ENCODE measurements at places on chromosomes 13 and 19.

GRCh38 chr13:43864921-43865320 is 14.6 kb downstream of the CCDC122 start:
- DNase-seq: no peak

GRCh38 chr19:1767464-1767933 is 14.2 kb downstream of the ONECUT3 start:
- DNase-seq: no peak

DNA sequence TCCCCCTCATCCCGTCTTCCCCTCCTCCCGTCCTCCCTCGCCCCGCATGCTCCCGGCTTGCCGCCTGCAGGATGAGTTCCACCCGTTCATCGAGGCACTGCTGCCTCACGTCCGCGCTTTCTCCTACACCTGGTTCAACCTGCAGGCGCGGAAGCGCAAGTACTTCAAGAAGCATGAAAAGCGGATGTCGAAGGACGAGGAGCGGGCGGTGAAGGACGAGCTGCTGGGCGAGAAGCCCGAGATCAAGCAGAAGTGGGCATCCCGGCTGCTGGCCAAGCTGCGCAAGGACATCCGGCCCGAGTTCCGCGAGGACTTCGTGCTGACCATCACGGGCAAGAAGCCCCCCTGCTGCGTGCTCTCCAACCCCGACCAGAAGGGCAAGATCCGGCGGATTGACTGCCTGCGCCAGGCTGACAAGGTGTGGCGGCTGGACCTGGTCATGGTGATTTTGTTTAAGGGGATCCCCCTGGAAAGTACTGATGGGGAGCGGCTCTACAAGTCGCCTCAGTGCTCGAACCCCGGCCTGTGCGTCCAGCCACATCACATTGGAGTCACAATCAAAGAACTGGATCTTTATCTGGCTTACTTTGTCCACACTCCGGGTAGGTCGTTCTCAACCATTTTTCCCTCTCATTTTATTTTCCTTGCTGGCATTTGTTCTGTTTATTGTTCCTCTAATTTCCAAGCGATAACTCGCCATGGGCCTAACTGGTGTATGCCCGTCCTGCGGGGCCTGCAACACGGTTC is 29.8 kb downstream of the NFIX start:
- no peak for DNase-seq

- DNase-seq: no peak
These were observed 50.0 kb upstream of the CALM3 start for GRCh38 chr19:46551164-46551563.

DNA sequence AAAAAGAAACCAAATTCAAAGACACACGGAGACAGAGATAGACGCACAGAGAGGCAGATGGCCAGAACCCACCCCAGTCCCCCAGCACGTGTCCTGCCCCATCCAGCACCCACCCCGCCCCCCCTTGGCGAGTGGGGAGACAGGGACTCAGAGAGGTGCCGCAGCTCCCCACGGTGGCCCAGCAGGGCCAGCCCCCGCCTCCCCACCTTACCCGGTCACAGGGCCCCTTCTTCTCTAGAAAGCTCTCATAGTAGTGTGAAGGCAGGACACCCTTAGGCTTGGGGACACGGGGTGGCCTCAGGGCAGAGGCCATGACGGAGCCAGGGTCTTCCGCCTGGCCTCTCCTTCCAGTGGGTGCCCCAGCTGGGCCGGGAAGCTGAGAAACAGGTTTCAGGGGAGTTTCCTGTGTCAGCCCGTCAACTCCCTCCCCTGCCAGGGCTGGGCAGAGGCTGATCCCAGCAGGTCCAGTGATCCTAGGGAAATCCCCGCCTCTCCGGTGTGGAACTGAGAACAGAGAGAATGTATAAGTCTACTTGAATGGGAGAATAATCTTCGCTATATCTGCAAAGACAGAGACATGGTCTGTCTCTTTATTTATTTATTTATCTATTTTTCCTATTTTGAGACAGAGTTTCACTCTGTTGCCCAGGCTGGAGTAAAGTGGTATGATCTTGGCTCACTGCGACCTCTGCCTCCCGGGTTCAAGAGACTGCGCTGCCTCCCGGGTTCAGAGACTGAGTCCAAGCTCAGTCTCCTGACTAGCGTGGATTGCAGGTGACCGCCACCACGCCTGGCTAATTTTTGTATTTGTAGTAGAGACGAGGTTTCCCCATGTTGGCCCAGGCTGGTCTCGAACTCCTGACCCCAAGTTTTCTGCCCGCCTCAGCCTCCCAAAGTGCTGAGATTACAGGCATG is at the start of gene STAP2:
Gene STAP2 (minus strand): TSS at position 387 of the 915 bp plus-strand sequence. CDS start 74 bp downstream, at position 313.
- DNase-seq: no peak

DNA sequence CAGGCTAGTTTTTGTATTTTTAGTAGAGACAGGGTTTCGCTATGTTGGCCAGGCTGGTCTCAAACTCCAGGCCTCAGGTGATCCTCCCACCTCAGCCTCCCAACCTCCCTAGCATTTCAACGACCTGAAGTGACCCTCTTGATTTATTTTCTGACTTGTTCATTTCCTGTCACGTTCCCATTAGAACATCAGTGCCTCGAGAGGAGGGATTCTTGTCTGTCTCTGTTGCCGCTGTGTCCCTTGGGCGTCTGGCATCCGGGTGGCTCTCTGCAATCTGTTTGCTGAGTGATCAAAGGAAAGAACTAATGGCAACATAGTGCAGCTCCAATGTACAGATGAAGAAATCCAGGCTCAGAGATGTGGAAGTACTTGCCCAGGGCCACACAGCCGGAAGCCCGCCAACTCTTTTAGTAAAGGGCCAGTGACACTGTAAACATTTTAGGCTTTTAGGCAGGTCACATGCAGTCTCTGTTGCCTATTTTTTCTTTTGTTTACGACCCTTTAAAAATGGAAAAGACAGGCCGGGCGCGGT is 47.5 kb downstream of the NFIC start:
- no peak for DNase-seq

- no peak for DNase-seq
These were observed 894.3 kb upstream of the SLITRK1 start for GRCh38 chr13:84776593-84776992.

DNA sequence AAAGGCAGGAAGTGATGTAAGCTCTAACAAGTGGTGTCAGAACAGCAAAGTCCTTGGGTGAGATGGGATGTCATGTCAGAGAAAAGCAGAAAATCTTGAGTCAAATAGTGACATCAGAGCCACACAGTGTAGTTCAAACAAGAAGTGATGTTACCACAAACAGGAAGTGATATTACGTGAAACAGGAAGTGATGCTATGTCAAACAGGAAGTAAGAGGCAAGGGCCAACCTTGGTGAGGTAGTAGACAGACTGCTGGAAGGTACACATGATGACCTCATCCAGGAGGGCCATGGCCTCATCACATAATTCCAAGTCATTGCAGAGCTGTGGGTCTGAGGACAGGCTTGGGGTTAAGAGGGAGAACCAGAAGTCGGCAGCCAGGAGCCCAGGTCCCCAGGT is 7.0 kb upstream of the MAMSTR start:
- no peak for DNase-seq

GRCh38 chr13:30824651-30825050 is 81.4 kb upstream of the MEDAG start:
- no peak for DNase-seq

DNA sequence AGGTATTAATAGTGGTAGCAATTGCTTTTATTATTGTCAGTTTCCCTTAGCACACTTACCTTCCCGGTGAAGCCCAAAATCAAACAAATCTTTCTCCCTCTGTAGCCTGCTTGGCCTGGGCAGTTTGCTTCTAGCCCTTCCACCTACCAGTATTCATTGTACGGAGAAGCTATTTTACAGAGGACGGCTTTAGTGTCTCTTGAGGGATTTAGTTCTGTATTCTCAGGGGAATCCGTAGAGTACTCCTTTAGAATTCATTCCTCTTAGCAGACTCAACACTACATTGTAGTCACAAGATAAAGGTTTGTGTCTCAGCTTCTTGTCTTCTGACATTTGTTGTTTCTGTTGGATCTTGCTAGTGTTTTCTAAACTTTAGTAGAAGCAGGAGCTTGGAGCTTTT is 24.1 kb upstream of the WTIP start:
- DNase-seq: no peak

- no peak for DNase-seq
These were observed 23.7 kb upstream of the SEMA6B start for GRCh38 chr19:4582980-4583842.

- DNase-seq: no peak
These were observed 24.5 kb downstream of the RDH8 start for GRCh38 chr19:10037809-10038208.

- no peak for DNase-seq
These were observed 18.5 kb downstream of the TMED1 start for GRCh38 chr19:10817291-10818038.

GRCh38 chr19:1250437-1251260 is 2.3 kb downstream of the MIDN start:
- DNase-seq: no peak

DNA sequence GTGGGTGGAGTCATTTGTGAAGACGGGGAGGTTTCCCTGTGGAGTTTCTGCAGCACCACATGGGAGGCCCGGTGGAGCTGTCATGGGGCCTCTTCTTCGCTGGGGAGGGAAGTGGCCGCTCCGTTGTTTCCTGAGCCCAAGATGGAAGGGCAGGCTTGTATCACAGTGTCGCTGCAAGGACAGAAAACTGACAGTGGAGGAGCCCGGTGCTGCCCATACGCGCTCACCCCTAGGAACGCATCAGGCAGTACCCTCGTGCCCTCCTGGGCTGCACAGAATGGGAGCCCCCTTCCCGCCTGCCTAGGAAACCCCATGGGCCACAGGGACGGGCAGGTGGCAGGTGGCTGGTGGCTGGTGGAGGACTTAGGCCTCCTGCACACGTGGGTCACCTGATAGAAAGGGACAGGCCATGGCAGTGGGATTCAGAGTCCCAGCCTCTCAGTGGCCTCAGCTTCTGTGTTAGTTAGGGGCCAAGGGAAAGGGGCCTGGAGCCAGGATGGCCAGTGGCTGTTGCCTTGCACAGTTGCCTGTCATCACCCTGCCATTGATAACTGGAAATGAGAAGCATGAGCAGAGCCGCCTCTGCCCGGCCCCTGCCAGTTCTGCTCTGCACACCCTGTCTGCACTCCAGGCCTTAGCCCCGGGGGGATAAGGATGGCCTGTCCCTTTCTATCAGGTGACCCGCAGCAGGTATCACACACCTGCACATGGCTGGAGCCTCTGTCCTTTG is 7.6 kb downstream of the COL4A2 start:
- DNase-seq: no peak

GRCh38 chr13:27975564-27976361 is 6.6 kb upstream of the CDX2 start:
- DNase-seq: no peak

DNA sequence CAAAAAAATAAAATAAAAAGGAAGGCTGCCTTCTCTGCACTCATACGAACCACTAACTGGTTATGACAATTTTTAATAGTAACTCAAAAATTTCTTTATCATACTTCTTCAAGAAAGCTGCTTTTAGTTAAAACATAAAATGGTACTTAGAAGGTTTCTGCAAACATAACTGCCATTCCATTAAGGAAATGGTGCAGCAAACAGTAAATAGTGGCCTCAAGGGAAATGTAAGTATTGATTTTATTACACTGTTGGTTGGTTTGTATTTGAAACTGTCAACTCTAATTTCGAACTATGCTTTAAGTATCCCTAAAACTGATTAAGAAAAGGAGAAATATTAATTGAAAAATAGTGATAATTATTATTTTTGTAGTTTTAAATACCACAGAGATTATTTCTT is 278.0 kb downstream of the DACH1 start:
- no peak for DNase-seq

- DNase-seq: no peak
These were observed 13.0 kb downstream of the WIZ start for GRCh38 chr19:15436826-15437110.

- DNase-seq: no peak
These were observed 184.9 kb downstream of the GGACT start for GRCh38 chr13:100403675-100404074.

GRCh38 chr13:41492432-41493260 is 35.3 kb downstream of the RGCC start:
- DNase-seq: no peak

DNA sequence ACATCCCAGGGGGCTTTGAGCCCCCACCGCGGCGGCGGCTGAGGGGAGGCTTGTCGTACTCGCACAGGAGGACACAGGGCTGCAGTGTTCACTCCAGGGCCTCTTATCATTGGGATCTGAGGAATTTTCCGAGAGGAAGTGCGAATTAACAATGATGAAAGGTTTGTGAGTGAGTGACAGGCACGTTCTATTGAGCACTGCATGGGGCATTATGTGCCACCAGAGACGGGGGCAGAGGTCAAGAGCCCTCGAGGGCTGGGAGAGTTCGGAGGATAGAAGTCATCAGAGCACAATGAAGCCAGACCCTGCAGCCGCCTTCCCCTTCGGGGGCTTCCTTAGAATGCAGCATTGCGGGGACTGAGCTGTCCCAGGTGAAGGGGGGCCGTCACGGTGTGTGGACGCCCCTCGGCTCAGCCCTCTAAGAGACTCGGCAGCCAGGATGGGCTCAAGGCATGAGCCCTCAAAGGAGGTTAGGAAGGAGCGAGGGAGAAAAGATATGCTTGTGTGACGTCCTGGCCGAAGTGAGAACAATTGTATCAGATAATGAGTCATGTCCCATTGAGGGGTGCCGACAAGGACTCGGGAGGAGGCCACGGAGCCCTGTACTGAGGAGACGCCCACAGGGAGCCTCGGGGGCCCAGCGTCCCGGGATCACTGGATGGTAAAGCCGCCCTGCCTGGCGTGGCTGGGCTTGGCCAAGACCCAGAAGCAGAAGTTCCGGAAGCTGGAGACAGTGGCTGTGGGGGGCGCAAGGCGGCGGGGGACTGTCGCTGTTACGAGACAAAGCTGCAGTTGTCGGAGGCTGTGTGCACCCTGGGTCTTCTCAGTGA is 53.9 kb downstream of the MCF2L start:
- no peak for DNase-seq

- DNase-seq: no peak
These were observed 9.1 kb upstream of the PNMA8A start for GRCh38 chr19:46480415-46480814.

- no peak for DNase-seq
These were observed at the start of gene CRLF1 for GRCh38 chr19:18606281-18607225. Gene CRLF1 (minus strand): TSS chr19:18606799. CDS start chr19:18606656, 143 bp downstream.

- no peak for DNase-seq
These were observed 190.0 kb downstream of the ATP8A2 start for GRCh38 chr13:25561812-25562211.

Measured in bone marrow (tissue), 2 donors.